Prostate gland (tissue), 2 donors: ENCODE measurements at places on chromosomes 6 and 20. TPM values are rescaled to one million over a fixed set of nuclear protein-coding genes. Genes with fewer than 3 reads are reported as not detected.
A peak's percentile ranks its signal among the peaks of the same experiment; 100 is the strongest.

GRCh38 chr6:170152124-170152926 is 138.6 kb downstream of the DLL1 start:
- peak; percentile 59 for DNase-seq
- no peaks in the 10 kb centered on the region for H3K36me3 ChIP-seq
- peaks cover 8% of the 10 kb centered on the region for H3K4me1 ChIP-seq

DNA sequence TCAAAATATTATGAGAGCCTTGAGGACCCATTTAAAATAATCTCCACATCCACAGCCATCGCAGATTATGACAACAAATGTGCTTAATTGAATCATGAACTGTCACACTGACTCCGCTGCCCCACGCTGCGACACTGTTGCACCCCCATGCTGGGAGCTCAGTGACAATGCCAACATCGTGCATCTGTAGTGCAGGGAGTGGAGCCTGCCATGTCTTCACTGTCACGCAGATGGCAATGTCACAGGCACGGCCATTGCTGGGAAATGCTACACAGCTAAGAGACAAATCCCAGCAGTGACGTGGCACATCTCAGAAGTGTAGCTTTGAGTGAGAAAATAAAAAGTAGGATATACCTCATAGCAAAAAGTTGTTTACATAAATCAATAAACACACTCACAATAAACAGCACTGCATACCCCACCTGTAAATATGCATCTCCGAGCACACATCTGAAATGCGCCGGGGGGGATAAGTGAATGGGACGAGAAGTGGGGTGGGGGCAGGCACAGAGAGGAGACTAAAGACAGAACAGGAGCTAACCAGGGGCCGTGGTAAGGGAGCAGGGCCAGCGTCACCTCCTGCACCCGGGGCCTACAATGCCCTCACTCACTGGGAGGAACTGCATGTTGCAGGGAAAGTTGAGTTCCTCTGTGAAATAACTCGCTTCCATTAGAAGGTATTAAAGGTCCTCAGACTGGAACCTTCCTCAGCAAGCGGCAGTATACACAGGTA is 349.9 kb downstream of the THBS2 start:
- no peak for DNase-seq
- no peaks in the 10 kb centered on the region for H3K4me1 ChIP-seq
- H3K4me3 ChIP-seq = no peak overlapping the region
- H3K27ac ChIP-seq = no peak overlapping the region
- H3K27me3 ChIP-seq = no peaks in the 10 kb centered on the region

DNA sequence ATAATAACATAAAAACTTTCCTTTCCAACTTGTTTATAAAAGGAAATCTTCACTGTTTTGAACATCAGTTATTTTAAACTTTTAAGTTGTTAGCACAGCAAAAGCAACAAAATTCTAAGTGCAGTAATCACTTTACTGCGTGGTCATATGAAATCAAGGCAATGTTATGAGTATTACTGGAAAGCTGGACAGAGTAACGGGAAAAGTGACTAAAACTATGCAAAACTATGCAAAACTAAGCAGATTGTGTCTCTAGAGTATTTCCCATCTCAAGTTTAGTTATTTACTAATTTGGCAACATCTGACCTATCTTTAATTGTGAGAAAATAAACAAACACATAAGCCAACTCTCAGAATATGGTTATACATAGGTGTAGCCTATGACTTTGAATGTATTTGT is 10.9 kb upstream of the ANKEF1 start:
- no peaks in the 10 kb centered on the region for H3K4me1 ChIP-seq
- H3K27ac ChIP-seq = no peak overlapping the region
- H3K27me3 ChIP-seq = no peaks in the 10 kb centered on the region
- H3K4me3 ChIP-seq = no peak overlapping the region

DNA sequence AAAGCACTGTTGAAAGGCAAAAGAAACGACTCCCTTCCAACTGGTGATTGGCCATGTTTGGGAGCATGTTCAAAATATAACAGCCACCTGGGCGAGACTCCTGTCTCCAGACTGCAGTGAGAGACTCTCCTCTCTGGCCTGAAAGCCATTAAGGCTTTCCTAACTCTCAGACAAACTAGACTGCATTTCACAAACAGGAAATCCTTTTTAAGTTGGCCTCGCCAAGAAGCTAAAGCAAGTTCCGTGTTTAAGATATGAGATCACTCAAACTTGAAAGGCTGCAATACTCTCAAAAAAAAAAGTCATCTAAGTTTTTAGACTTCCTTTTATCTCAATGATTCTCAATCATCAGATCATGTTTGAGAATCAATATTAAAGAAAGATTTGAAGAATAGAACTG is 117.0 kb downstream of the TFAP2A start:
- H3K4me1 ChIP-seq = no peaks in the 10 kb centered on the region
- H3K27me3 ChIP-seq = no peaks in the 10 kb centered on the region
- H3K27ac ChIP-seq = no peak overlapping the region
- no peaks in the 10 kb centered on the region for H3K36me3 ChIP-seq
- DNase-seq = no peak
- H3K4me3 ChIP-seq = no peak overlapping the region

DNA sequence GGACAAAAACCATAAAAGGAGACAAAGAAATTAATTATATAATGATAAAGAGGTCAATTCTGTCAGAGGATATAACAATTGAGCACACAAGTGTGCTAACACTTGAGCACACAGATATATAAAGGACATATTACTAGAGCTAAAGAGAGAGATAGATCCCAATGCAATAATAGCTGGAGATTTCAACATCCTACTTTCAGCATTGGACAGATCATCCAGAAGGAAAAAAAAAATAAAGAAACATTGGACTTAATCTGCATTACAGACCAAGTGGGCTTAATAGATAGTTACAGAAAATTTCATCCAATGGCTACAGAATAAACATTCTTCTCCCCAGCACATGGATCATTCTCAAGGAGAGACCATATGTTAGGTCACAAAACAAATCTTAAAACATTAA is 9.9 kb downstream of the VNN1 start:
- H3K27me3 ChIP-seq = no peaks in the 10 kb centered on the region
- H3K36me3 ChIP-seq = no peaks in the 10 kb centered on the region
- H3K27ac ChIP-seq = no peak overlapping the region
- no peak overlapping the region for H3K4me3 ChIP-seq

GRCh38 chr6:21665392-21666200 is 72.0 kb downstream of the SOX4 start:
- no peaks in the 10 kb centered on the region for H3K27me3 ChIP-seq
- H3K36me3 ChIP-seq = no peaks in the 10 kb centered on the region
- no peak for DNase-seq
- peak overlapping the region; percentile 36 for H3K4me3 ChIP-seq

DNA sequence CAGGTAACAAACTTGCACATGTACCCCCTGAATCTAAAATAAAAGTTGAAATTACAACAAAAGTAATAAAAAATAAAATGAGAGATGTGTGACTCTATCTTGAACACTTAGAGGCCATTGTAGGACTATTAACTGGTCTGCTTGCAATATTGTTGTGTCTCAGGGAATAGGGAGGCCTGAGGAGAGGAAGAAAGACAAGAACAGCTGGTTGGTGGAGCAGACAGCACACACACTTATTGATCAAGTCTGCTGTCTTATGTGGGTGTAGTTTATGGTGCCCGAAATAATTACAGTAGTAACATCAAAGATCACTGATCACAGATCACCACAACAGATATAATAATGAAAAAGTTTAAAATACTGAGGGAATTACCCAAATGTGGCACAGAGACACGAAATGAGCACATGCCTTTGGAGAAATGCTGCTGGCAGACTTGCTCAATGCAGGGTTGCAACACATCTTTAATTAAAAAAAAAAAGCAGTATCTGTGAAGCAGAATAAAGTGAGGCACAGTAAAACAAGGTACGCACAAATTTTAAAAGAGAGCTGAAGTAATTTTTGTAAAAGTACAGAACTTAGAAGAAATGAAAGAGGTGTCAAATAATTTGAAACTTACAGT is 110.1 kb upstream of the HDAC2 start:
- no peaks in the 10 kb centered on the region for H3K27me3 ChIP-seq
- no peaks in the 10 kb centered on the region for H3K36me3 ChIP-seq
- DNase-seq = no peak
- no peaks in the 10 kb centered on the region for H3K4me1 ChIP-seq
- no peak overlapping the region for H3K27ac ChIP-seq

- H3K4me1 ChIP-seq = no peaks in the 10 kb centered on the region
- H3K4me3 ChIP-seq = no peak overlapping the region
- DNase-seq = no peak
- H3K27ac ChIP-seq = no peak overlapping the region
Measured at GRCh38 chr6:143940011-143940597, 68.0 kb downstream of the PLAGL1 start.

DNA sequence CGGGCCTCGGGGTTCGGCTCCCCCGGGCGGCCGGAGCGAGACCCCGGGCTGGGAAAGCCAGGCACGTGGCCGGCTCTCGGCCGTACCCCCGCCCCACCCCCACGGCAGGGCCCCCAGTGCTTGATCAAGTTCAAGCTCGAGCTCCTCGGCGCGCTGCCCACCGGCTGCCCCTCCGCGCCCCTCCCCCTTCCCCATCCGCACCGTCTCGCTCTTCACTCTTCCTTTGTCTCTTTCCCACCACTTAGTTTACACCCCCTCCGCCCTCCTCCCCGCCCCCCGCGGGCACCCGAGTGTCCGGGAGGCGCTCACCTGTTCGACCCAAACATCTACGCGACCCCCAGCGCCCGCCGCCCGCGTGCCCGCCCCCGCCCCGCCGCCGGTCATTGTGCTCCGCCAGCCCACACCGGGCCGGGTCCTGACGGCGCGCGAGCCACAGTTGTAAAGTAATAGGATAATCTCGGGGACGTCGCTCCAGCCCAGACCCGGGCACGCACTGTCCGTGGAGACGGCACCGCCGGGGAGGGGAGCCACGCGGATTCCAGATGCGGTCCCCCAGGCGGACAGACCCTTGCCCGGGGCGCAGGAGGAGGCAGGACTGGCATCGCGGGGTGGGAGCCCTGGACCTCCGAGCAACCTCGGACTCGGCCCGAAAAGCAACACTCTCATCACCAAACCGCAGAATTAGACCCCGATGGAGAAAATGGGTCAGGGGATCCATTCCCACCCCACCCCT is 100.7 kb downstream of the NOL4L start:
- peak; percentile 36 for DNase-seq
- no peaks in the 10 kb centered on the region for H3K36me3 ChIP-seq
- H3K27ac ChIP-seq = peak overlapping the region; percentile 92
- H3K4me3 ChIP-seq = peak overlapping the region; percentile 87

- H3K27ac ChIP-seq = no peak overlapping the region
- no peak overlapping the region for H3K4me3 ChIP-seq
- H3K27me3 ChIP-seq = no peaks in the 10 kb centered on the region
- no peaks in the 10 kb centered on the region for H3K36me3 ChIP-seq
Measured at GRCh38 chr6:6635291-6635690, 46.8 kb downstream of the LY86 start.

- H3K36me3 ChIP-seq = no peaks in the 10 kb centered on the region
- H3K27ac ChIP-seq = no peak overlapping the region
- DNase-seq = no peak
- H3K4me1 ChIP-seq = no peaks in the 10 kb centered on the region
- no peak overlapping the region for H3K4me3 ChIP-seq
Measured at GRCh38 chr6:103910018-103910417, 949.7 kb downstream of the HACE1 start.

DNA sequence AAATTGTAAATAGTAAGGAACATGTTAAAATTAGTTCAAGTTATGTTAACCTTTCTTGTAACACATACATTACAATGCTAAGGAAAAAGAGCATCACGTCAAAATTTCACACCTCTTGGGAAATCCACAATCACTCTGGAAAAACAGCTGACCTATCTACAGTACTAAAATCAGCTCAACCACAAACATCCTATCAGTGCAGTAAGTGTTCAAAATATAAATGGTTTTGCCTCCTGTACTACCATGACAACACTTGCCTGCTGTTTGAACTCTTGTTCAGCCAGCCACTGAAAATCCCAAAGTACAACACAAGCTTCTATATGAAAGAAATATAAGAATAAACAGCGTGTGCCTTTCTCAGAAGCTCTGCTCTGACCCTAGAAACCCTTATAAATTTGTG is 83.5 kb upstream of the PLN start:
- DNase-seq = no peak
- no peak overlapping the region for H3K4me3 ChIP-seq
- no peaks in the 10 kb centered on the region for H3K27me3 ChIP-seq
- no peak overlapping the region for H3K27ac ChIP-seq
- no peaks in the 10 kb centered on the region for H3K4me1 ChIP-seq

- H3K27me3 ChIP-seq = no peaks in the 10 kb centered on the region
- DNase-seq = no peak
- H3K4me3 ChIP-seq = no peak overlapping the region
- no peaks in the 10 kb centered on the region for H3K4me1 ChIP-seq
Measured at GRCh38 chr20:34637245-34638038, 39.5 kb downstream of the PIGU start.

- peaks cover 3% of the 10 kb centered on the region for H3K36me3 ChIP-seq
- DNase-seq = no peak
- H3K27me3 ChIP-seq = no peaks in the 10 kb centered on the region
- H3K4me1 ChIP-seq = no peaks in the 10 kb centered on the region
- peak within 1 kb of the TSS; percentile 45 for H3K4me3 ChIP-seq
Measured at GRCh38 chr6:43455531-43456428, at the start of gene DLK2. DLK2 (minus strand) TSS chr6:43455548; CDS start chr6:43454825, 723 bp downstream.

DNA sequence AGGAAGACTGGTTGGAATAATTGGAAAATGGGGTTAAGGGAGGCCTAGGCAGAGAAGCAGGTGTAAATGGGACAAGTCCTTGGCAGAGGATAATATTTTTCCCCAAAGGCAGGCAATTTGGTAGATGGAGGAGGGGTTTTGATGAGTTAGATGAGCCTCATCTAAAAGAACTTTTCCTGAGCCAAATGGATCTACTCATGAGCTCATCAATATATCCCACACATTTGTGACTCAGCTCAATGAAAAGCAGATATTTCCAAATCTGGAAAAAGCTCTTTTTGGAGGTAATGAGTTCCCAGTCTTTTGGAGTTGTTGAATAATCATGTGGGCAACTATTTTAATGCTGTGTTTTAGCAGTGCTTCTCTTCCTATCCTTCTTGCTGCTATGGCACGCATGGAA is 685.5 kb upstream of the CITED2 start:
- no peak for DNase-seq
- H3K27ac ChIP-seq = no peak overlapping the region
- no peaks in the 10 kb centered on the region for H3K4me1 ChIP-seq
- H3K36me3 ChIP-seq = no peaks in the 10 kb centered on the region
- H3K27me3 ChIP-seq = no peaks in the 10 kb centered on the region

GRCh38 chr6:16752206-16752866 is 8.9 kb downstream of the ATXN1 start:
- H3K27me3 ChIP-seq = no peaks in the 10 kb centered on the region
- no peak overlapping the region for H3K4me3 ChIP-seq
- H3K4me1 ChIP-seq = peaks cover 16% of the 10 kb centered on the region
- no peaks in the 10 kb centered on the region for H3K36me3 ChIP-seq

- no peaks in the 10 kb centered on the region for H3K27me3 ChIP-seq
- no peaks in the 10 kb centered on the region for H3K4me1 ChIP-seq
- DNase-seq = no peak
- H3K4me3 ChIP-seq = no peak overlapping the region
- no peak overlapping the region for H3K27ac ChIP-seq
Measured at GRCh38 chr6:135025775-135026174, 28.8 kb downstream of the HBS1L start.

- H3K4me3 ChIP-seq = no peak overlapping the region
- H3K4me1 ChIP-seq = no peaks in the 10 kb centered on the region
- no peaks in the 10 kb centered on the region for H3K36me3 ChIP-seq
- no peak overlapping the region for H3K27ac ChIP-seq
- no peaks in the 10 kb centered on the region for H3K27me3 ChIP-seq
Measured at GRCh38 chr6:49284180-49284579, 178.9 kb downstream of the MMUT start.

- no peak overlapping the region for H3K27ac ChIP-seq
- H3K4me3 ChIP-seq = no peak overlapping the region
- no peaks in the 10 kb centered on the region for H3K36me3 ChIP-seq
- H3K27me3 ChIP-seq = no peaks in the 10 kb centered on the region
Measured at GRCh38 chr6:14305131-14305530, 187.6 kb downstream of the CD83 start.

GRCh38 chr6:41836022-41836659 is 48.6 kb downstream of the TOMM6 start:
- no peak overlapping the region for H3K27ac ChIP-seq
- H3K4me3 ChIP-seq = no peak overlapping the region
- H3K4me1 ChIP-seq = no peaks in the 10 kb centered on the region

The XKR7 gene
- not detected for total RNA-seq
